Kidney epithelial cell (primary cell): ENCODE measurements at places on chromosomes 6 and 20. TPM values are rescaled to one million over a fixed set of nuclear protein-coding genes. Genes with fewer than 3 reads are reported as not detected.
A peak's percentile ranks its signal among the peaks of the same experiment; 100 is the strongest.

Gene BHLHE23
- not detected in 2 replicates for total RNA-seq

DNA sequence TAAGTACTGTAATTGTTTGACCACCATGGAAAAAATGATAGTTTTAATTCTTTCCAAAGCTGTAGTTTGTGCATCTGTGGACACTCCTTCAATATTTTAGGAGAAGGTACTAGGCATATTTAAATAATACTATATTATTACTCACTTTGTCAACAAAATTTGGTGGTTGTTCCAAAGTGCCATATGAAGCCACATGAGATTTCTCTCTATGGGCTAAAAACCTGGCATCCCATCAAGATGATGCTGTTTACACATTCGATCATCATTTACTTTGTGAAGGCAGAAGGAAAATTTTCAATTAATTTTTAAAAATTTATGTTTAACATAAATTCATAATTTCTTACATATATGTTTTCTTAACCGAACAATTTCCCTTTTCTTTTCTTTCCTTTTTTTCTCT lies 502.6 kb upstream of the JAG1 start:
- DNase-seq, result no peak

Gene TMEM200A
- 17.1 and 20.0 TPM in 2 replicates for total RNA-seq

Gene ANKRD66
- not detected in 2 replicates for total RNA-seq

Gene BAK1
- total RNA-seq, result 21.7 and 23.9 TPM in 2 replicates

DNA sequence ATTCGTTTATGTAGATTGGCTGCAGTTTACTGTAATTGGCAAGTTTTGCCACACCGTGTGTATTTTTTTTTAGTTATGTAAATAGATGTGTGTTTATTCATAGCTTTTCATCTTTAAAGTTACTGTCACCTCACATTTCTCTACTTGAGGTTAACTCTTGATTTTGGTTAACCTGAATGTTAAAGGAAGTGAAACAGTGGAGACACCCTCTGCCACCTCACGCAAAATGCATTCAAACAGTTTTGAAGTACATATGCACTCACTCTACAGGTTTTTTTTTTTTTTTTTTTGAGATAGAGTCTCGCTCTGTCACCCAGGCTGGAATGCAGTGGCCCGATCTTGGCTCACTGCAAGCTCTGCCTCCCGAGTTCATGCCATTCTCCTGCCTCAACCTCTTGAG lies 17.7 kb downstream of the OR2A4 start:
- DNase-seq, result no peak

DNA sequence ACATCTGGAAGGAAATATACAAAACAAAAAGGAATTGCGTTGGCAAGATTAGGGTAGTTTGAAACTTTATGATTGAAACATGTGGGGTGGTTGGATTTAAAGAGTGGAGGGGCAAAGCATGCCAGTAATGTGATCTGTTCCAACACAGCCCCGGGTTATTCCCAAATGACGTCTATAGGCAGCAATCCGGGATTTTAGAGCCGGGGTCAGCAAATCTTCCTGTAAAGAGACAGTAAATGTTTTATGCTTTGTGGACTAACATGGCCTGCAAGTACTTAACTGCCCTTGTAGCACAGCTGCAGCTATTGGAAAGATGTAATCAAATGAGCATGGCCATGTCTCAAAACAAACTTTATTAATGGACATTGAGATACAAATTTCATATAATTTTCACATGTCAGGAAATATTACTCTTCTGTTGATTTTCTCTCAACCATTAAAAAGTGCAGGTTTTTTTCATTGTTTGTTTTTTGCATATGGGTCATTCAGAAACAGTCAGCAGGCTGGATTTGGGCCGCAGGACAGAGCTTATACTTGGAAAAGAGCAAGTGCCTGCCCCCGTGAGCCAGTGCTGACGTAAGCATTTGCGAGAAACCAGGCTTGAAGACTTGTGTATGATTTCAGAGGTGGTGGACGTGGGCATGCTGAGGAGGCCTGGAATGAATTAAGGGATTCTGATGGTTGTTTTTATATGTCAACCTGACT lies 136.5 kb downstream of the DOK5 start:
- DNase-seq, result no peak

- DNase-seq, result peak; percentile 85
Measured at GRCh38 chr6:149012040-149012545, 265.3 kb downstream of the UST start.

Gene CYP39A1
- 0.14 and 0.29 TPM in 2 replicates for total RNA-seq

DNA sequence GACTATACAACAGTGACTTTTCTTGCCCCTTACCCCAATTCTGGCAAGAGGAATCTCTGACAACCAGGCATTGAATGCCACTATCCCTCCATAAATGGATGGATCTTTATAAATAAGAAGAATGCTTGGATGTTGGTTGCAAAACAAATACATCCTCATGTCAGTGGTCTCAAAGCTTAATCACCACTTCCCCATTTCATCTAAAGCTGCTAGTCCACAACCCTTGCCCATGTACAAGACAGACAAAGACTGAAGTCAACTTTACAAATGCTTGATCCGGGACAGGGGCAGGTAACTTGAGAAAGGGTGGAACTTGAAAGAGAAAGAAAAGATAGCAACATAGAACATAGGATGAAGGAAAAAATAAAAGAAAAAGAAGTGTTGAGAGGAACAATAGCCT lies 540.5 kb upstream of the NOX3 start:
- no peak for DNase-seq

DNA sequence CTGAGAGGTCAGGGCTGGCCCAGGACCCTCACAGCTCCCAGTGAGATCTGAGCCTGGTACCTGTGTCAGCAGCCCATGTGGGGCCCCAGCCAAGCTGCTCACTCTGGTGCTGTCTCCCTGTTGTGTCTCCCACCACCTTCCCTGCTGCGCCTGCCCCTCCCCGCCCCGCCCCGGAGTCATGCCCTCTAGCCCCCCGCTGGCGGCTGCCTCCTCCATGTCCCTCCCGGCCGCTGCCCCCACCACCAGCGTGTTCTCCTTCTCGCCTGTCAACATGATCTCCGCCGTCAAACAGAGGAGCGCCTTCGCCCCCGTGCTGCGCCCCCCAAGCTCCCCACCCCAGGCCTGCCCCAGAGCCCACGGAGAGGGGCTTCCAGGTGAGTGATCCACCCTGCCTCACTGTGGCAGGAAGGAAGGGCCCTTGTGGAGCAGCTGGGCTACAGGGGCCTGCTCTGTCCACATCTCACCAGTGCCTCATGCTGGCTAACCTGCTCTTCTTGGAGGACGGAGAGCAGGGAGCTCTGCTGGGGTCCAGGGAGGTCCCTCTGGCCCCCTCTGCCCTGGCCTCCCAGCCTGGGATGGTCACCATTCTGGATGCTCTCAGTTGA lies 44.9 kb downstream of the CPXM1 start:
- no peak for DNase-seq

DNA sequence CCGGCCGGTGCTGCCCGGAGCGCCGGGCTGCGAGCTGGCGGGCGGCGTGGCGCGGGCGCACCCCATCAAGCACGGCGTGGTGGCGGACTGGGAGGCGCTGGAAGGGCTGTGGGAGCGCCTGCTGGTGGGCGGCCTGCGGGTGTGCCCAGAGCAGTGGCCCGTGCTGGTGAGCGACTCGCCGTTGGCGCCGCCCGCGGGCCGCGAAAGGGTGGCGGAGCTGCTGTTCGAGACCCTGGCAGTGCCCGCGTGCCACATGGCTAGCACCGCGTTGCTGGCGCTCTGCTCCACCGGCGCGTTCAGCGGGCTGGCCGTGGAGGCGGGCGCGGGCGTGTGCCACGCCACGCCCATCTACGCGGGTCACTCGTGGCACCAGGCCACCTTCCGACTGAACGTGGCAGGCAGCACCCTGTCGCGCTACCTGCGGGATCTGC lies 517 bp downstream of the ACTL10 start:
- DNase-seq, result no peak

DNA sequence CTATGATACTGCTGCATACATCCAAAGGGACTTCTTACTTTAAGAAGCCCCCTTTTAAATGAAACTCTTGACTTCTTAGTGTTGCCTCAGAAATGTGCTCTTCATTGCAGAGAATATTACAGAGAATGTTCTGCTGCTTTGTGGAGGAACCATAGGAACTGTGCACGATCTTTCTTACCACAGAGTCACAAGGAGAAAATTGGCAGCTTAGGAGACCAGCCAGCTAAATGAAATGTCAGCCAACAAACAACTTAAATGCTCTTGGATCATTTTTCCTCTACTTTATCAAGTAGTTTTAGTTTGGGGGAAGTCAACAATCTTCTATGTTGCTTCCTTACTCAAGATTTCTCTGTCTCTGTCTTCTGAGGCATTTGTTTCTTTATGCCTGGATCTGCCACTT lies 125.9 kb upstream of the MLIP start:
- no peak for DNase-seq
